SK-N-MC (cell line): ENCODE measurements at places on chromosomes 5 and 9.

GRCh38 chr5:125660231-125660895, 762.8 kb upstream of the GRAMD2B start:
- no peak for DNase-seq

DNA sequence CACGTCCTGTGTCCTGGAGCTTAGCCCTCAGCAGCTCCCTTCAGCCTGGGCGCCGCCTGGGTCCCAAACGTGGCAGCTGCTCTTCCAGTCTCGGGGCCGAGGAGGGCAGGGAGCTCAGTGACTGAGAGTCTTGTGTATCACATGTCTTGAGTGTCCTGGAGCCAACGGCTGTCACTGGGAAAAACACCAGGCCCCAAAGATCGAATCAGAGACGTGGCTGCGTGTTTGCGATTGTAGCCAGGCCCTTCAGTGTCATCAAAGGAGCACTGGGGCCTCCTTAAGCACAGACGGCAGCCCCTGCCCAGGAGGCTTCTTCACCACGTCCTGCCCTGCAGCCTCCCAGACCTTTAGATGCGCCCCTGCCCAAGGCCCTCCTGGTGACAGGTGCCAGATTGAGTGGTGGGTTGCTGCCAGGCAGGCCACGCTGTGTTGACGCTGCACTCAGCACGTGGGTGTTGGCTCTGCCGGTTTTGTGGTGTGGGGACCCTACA, 5.7 kb upstream of the EXOC3 start:
- no peak for DNase-seq

- no peak for DNase-seq
These were observed 17.0 kb downstream of the CTSL start for GRCh38 chr9:87742813-87743428.

DNA sequence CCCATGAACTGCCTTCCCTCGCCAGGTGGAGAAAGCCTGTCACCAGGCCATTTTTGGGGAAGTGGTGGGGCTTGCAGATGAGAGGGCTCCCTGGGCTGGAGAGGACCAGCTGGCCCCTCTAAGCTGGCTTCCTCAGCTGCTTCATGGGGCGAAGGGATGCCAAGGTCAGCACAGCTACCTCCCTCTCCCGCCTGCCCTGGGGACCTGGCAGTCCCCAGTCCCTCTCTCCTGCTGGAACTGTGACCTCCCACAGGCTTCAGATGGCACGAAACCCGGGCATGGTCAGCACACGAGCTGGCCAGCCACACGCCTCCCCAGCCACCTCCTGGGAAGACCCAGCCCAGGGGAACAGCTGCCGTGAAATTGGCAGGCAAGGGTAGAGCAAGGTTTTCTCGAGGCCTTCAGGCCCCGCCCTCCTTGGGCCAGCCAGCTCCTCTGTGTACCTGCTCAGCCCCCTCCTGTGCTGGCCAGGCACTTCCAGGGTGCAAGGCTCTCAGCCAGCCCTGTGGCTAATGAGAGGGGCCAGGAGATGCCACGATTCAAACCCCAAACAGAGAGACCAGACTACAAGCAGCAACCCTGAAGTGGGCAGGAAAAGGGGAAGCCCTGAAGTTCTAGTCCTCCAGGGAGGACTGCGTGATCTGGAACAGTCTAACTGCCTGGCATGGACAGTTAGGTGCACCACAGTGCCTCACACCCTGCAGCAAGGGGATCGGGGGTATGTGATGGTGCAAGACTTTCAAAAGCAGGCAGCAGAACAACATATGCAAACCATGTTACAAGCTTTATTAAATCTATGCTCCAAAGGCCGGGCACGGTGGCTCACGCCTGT, 12.9 kb downstream of the PLPP7 start:
- no peak for DNase-seq

DNA sequence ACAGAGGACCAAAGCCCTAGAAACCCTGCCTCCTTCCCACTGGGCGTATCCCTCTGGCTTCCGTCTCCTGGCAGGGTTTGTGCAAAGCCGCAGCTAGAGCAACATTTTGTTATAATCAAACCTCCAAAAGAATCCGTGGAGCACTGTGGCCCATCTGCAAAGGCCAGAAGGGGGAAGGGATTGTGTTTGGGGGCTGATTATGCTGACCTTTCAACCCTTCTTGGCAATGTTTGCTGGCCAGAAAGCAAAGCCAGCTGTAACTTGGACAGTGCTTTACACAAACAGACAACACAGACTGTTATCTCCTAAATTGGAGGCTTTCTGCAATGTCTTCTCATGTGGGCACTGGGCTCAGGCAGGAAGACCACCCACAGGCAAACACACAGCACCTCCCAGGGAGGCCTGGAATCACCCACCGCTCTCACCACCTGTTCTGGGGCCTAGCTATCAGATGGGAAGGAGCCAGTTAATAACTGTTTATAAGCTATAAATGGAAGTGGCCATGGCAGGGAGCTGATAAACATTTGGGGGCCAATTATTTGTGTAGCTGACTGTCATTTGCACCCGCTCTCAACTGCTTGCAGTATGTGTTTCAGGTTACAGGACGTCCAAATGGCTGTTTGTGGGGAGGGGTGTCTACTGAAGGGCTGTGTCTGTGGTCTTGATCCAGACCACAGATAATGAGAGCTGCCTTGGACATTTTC, 121.6 kb upstream of the ERCC6L2 start:
- DNase-seq, result no peak

DNA sequence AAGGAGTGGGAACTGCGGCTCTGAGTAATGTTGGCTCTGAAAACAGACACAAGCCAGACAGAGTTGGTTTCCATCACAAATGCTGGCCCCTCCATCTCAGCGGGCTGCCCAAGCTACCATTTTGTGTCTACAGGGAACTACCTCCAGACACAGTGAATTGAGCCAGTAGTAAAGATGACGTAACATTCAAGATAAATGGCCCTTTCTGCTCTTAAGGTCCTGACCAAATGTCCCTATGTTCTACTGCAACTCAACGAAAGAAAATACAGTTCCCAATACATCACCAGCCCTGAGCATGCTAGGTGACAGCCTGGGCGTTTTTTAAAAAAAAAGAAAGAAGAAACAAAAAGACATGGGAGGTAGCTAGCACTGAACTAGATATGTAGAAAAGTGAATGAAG, 227.8 kb upstream of the RASEF start:
- no peak for DNase-seq

DNA sequence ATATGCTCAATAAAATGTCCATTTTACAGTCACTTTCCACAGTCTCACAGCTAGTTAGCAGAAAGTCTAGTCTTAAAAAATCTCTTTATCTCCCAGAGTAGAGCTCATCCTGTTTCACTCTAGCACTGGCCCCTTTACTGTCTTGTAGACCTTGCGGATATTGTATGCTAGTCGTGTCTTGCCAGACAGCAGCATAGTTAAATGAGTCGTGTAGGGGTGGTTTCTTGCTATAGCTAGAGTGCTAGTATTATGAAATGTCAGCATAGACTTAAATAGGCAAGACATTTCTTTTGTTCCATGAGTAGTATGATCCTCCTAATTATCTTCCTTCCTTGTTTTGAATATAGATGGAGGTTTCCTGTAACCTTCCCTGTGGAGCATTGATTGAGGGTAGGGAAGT, 77.4 kb downstream of the C7 start:
- no peak for DNase-seq

- no peak for DNase-seq
These were observed 207.6 kb downstream of the CETN3 start for GRCh38 chr5:90201923-90202322.

- no peak for DNase-seq
These were observed 10.4 kb upstream of the DNAJA1 start for GRCh38 chr9:33014665-33015014.

GRCh38 chr5:12648558-12648957, 744.3 kb upstream of the CTNND2 start:
- no peak for DNase-seq

GRCh38 chr5:58891086-58891970, 308.5 kb downstream of the RAB3C start:
- DNase-seq, result no peak

- no peak for DNase-seq
These were observed 46.0 kb upstream of the COL15A1 start for GRCh38 chr9:98897745-98898144.

- DNase-seq, result no peak
These were observed 1.2 kb downstream of the TTC33 start for GRCh38 chr5:40754381-40755092.

DNA sequence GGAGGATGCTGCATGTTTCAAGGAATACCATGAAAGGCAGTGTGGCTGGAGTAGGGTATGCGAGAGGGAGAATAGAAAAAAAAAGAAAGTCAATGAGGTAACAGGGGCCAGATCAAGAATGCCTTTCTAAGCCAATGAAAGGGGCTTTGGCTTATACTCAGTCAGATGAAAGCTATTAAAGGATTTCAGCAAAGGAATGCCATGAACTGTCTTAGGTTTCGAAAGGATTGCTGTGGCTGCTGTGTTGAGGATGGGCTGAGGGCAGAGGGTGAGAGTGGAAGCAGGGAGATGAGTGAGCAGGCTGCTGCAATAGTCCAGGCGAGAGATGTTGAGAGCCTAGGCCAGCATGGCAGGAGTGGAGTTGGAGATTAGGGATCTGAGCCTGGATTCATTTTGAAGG, 135.4 kb upstream of the CKMT2 start:
- DNase-seq, result no peak

- DNase-seq, result no peak
These were observed 3.9 kb downstream of the STC2 start for GRCh38 chr5:173324115-173325001.

DNA sequence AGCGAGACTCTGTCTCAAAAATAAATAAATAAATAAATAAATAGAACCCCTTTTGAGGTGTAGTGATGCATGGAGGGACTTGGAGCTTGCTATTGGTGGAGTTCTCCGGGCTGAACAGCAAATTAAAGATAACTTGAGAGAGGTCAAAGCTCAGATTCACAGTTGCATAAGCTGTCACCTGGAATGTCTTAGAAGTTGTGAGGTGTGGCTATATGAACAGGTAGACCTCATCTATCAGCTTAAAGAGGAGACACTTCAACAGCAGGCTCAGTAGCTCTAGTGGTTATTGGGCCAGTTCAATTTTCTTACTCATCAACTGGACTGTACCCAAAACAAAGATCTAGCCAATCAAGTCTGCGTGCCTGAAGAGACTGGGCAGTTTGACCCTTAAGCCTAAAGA, 11.7 kb upstream of the STING1 start:
- DNase-seq, result no peak

DNA sequence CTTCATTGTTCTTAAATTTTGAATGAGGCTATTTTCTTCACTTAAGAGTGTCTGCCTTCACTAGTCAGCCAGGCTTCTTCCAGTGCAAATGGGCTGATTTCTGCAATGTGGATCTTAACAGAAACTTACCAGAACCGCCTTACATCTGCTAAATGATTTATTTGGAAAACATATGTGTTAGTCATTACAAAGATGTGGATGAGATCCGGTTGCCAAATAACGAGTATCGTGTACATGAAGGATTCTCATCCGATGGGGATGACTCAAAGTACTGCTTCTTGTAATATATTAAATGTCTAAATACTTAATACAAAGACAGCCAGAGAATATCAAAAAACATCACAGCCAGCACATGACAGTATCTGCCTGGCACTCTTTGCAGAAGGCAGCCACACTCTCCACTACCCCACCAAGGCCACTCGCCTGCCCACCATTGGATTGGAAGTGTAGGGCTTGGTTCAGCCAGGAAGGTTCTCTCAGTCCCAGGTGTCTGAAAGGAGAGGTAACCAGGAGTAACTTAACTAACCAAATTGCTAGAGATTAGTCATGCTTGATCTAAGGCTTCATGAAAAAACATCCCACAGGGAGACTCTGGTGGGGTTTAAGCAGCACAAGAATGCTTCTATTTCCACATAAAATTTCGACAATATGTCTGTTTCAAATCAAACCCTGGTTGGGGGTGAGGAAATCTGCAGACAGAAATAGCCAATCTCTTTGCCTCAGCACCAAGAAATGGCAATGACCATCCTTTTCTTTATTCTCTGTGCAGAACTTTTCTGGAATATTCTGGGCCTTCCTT, 174.8 kb downstream of the GADD45G start:
- no peak for DNase-seq

DNA sequence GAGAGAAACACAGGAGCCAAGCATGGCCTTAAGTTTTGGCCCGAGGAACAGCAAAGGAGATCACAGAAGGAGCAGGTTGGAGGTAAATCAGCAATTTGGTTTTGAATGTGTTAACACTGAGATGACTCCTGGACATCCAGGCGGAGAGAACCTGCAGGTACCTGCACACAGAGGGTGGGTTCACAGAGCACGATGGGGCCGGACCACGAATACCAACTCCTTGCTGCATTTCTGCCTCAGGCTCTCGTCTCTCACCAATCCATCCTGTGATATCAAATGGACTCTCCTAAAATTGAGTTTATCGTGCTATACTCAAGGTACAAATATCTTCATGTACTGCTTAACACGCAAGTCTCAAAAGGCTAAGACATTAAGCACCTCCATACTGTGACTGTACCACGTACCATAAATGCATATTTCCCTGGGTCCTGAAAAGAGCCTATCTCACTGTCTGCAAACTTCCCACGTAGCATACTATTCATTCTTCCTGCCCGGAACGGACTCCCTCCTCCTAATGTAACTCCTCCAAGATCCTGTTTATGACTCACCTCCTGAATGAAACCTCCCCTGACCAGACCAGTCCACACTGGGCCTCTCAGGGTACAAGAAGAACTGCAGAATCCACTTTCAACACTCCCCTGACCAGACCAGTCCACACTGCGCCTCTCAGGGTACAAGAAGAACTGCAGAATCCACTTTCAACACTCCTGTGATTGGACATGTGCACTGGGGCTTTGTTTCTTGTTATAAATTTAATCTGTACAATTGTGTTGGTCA, 380.8 kb upstream of the RFX3 start:
- no peak for DNase-seq

DNA sequence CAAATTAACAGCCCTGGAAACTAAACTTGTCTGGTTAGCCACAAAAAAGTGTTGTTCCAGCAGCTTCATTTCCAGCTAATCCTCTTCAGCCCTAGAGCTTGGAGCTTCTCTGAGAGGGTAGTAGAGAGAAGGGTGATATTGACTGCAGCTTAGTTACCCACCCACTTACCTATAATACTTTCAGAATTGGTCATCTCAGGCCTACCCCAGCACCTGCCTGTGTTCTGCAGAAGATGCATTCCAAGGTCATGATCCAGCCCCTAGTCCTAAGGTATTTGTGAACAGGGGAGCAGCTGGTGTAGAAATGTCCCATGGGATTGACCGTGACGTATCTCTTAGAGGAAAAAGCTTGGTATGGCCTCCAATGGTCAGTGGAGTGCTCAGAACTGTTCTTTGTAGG, 289.0 kb downstream of the NR3C1 start:
- no peak for DNase-seq

GRCh38 chr5:80659106-80659505, 4.3 kb upstream of the DHFR start:
- no peak for DNase-seq

- DNase-seq, result no peak
These were observed 28.1 kb downstream of the ZNF608 start for GRCh38 chr5:124718380-124718789.

DNA sequence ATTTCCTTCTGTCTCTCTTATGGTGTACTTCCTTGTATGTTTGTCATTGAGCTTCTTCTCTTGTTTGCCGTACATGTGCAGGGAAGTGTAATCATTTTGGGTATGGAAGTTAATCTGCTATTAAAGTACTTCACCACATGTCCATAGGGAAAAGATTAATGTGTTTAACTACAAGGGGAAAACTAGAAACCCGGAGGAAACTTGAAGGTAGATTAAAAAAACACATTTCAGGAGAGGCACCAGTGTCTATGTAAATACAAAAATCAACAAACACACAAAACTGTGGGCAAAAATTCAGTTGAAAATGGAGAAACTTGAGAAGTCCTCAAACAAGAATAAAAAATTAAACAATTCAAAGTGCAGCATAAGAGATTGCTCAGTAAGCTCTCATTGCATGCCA, 166.4 kb downstream of the PBX3 start:
- DNase-seq, result no peak
